ENCODE measurements at places on chromosomes 6 and 20.

- no peak for DNase-seq
These were observed 162.0 kb upstream of the CST7 start for GRCh38 chr20:24787071-24787470.

DNA sequence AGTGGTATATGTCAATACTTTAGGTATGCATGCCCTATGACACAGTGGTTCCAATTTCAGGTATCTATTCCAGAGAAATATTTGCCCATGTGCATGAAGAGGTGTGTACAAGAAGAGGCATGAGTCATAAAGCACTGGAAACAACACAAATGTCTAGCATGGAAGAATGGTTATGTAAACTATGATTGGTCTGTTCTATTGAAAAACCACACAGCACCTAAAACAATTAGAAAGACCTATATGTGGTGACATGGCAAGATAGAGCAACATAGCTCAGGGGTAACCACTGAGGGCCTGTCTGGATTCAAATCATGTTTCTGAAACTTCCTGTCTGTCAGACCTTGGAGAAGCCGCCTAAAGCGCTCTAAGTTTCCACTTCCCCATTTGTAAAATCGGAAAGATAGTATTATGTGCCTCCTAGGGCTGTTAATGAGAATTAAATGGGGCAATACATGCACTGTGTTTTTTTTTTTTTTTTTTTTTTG lies 76.0 kb upstream of the SHLD1 start:
- no peak for DNase-seq

- DNase-seq = no peak
These were observed 16.8 kb downstream of the POFUT1 start for GRCh38 chr20:32224463-32224862.

GRCh38 chr6:138035070-138035469 lies 72.1 kb downstream of the PERP start:
- no peak for DNase-seq

DNA sequence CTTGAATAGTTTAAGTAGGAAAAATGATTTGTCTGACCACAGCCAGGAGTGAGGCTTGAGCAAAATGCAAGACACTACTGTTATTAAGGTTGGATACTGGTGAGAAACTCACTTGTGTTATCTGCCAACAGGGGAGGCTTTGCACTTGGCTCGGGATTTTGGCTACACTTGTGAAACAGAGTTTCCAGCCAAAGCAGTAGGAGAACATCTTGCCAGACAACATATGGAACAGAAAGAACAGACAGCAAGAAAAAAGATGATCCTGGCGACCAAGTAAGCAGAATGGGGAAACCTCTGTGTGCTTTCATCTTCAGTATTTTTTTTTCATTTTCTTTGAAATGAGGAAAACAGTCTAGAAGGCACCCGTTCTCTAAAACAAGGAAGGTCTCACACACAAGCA lies 31.6 kb downstream of the TFAP2D start:
- no peak for DNase-seq

Measured in stimulated activated CD4-positive, alpha-beta T cell treated with anti-CD3 and anti-CD28 coated beads, Interleukin-15, amount 100 ng/mL, for 1 hour (primary cell).